Muscle of back (tissue), 13 donors: ENCODE measurements at places on chromosomes 2 and 18. TPM values are rescaled to one million over a fixed set of nuclear protein-coding genes. Genes with fewer than 3 reads are reported as not detected.

DNA sequence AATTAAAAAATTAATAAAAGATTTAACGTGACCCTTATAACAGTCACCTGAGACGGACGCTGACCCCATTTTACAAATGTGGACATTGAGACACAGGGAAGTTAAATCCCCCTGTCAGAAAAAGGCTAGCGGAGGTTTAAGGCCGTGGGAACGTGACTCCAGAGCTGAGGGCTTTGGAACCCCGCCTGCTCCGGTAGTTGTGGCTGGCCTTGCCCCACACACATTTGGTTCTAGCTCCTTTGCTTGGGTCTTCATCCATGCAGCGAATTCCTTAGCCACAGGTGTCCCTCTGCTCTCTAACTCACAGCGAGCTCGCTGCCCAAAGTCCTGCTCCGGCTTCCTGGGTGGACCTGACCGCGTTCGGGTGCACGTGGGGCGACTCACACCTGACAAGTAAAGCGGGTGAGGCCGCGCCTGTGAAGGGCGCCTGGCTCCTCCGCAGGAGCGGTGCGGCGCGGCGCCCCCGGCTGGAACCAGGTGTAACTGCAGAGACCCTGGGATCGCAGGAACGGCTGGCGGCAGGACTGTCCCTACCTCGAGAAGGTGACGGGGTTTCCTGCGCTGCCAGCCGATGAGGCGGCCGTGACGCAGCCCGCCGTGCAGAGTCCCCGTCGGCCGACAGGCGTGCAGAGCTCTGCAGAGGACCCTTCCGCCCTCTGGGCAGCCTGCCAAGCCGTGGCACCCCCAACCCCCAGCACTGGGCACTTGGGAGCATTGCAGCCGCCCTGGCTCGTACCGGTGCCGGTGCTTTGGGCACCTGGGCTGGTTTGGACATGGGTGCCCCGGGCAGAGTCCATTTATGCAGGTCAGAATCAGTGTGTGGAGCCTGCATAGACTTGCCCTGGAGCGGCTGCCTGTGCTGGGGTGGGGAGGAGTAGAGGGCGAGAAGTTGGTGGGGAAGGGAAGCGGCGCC lies 2.4 kb upstream of the PROC start:
- DNase-seq: no peak

DNA sequence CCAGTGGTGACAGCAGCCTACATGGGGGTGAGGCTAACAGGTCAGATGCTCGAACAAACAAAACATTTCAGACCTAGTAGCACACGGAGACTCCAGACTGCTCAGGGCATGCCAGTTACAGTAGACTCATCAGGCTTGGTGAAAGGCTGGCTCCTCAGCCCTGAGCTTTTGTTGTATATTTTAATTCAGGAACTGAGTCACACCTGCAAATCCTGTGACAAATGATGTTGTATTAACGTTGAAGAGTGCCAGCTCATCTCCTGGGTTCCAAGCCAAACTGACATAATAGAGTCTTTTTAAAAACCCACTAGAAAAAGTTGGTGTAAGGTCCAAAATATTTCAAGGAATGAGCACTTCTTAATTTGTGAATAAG lies 65.3 kb downstream of the C1D start:
- peak; percentile 32 for DNase-seq

ATOH8 gene
- polyA plus RNA-seq: 13.3 TPM

DNA sequence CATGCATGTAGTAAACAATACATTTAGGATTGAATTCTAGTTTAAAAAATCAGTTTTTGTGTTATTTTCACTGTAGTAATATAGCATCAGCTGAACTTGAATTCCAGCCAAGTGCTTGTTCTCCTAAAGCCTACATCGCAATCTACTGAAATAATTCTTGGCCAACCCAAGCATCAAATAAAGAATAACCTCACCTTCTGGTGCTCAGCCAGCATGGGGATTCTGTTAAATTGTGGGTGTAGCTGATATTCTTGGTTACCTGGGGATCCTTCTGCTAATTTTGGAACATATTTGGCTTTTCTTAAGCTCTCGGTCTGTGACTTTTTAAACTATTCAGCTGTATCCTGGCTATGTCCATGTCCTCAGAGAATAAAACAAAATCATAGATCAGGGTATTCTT lies 248.8 kb downstream of the NRXN1 start:
- DNase-seq: peak; percentile 86

GRCh38 chr2:215105607-215106354 lies 32.6 kb downstream of the ABCA12 start:
- DNase-seq: no peak

OTOF gene
- polyA plus RNA-seq: 10.4 TPM

- peak; percentile 16 for DNase-seq
These were observed 872 bp downstream of the DSG2 start for GRCh38 chr18:31498574-31499524.

POTEI gene
- polyA plus RNA-seq: 0.11 TPM

GRCh38 chr2:43070676-43071502 lies 155.5 kb downstream of the ZFP36L2 start:
- DNase-seq: peak; percentile 87

GRCh38 chr2:188478724-188479123 lies 187.1 kb downstream of the GULP1 start:
- no peak for DNase-seq

GRCh38 chr2:138500592-138501424 lies 762 bp upstream of the SPOPL start:
- DNase-seq: no peak

RGPD8 gene
- polyA plus RNA-seq: 3.2 TPM

GRCh38 chr2:218069606-218070300 lies 700 bp downstream of the RUFY4 start:
- no peak for DNase-seq

DNA sequence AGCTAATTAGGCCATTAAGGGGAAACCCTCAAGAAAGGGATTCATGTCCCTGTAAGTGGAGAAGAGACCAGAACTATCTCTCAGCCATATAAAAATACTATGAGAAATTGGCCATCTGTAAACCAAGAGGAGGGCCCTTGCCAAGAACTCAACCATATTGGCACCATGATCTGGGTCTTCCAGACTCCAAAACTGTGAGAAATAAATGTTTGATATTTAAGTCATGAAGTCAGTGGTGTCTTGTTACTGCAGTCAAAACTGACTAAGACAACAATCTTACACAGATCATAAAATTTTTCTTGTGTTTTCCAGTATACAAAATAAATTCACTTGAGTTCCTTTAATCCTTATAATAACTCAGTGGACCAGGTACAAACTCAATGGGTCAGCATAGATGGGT lies 589.8 kb upstream of the CDH2 start:
- DNase-seq: no peak

AMER3 gene
- polyA plus RNA-seq: not detected

SALL3 gene
- polyA plus RNA-seq: not detected

DNA sequence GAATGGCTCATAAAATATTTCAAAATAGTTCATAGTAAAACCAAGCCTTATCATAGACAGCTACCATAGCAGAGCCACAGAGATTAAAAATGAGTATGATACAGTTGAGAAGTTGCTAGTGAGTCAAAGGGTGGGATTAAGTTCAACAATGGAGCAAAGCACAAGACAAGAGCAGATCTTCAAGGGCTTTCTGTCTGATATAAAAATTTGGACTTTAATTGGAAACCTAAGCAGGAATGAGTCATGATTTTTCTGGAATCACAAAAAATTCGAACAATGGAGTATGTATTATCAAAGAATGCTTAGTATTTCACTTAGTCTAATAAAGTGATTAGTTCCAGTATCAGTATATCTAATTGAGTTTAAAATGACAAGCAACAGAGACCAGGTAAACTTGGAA lies 487.3 kb upstream of the NETO1 start:
- DNase-seq: no peak
